ENCODE measurements at places on chromosomes 12 and 14. TPM values are rescaled to one million over a fixed set of nuclear protein-coding genes. Genes with fewer than 3 reads are reported as not detected.

KRT83 gene
- total RNA-seq, result not detected

GUCY2C gene
- not detected for total RNA-seq

TEAD4 gene
- total RNA-seq, result 9.6 TPM

LUM gene
- 115 TPM for total RNA-seq

RBM25 gene
- 22.6 TPM for total RNA-seq

MYH6 gene
- total RNA-seq, result not detected

IRAK4 gene
- 9.0 TPM for total RNA-seq

CLMN gene
- 0.23 TPM for total RNA-seq

KITLG gene
- total RNA-seq, result 9.9 TPM

PRB2 gene
- not detected for total RNA-seq

IFNG-AS1 gene
- not detected for total RNA-seq

RNASE4 gene
- total RNA-seq, result 20.3 TPM

CLEC4C gene
- not detected for total RNA-seq

RGS6 gene
- not detected for total RNA-seq

NFE2 gene
- total RNA-seq, result not detected

ZBTB42 gene
- total RNA-seq, result 0.82 TPM

ASIC1 gene
- total RNA-seq, result 5.9 TPM

TUBA1C gene
- 205 TPM for total RNA-seq

RIMBP2 gene
- total RNA-seq, result not detected

NGB gene
- total RNA-seq, result not detected

OR4Q3 gene
- total RNA-seq, result not detected

Data from smooth muscle cell of the coronary artery (primary cell).